ENCODE measurements at places on chromosomes 13 and 19. TPM values are rescaled to one million over a fixed set of nuclear protein-coding genes. Genes with fewer than 3 reads are reported as not detected.

GRCh38 chr13:40432018-40432978 is 234.1 kb downstream of the FOXO1 start:
- no peak for DNase-seq

DNA sequence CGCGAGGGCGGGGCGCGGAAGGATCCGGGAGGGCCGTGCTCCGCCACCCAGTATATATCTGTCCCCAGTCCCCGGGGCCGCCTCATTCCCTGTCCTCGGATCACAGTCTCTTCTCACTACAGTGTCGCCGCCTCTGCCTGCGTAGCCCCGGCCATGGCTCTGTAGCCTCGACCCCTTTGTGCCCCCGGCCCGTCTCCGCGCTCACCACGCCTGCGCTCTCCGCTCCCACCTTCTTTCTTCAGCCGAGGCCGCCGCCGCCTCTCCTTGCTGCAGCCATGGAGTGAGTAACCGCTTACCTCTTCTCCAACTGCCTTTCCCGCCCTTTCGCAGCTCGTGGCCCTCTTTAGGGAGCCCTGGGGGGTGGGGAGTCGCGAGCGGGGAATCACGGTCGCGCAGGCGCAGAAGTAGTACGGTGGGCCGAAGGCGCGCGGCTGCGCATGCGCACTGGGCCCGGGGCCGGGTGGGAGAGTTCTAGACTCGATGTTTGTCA is at the start of the genes ATF5 and NUP62:
TSS of gene ATF5 (plus strand) at position 85 of the 490 bp plus-strand sequence. CDS start 1,646 bp downstream, outside the sequence.
TSS of gene NUP62 (minus strand) at position 384 of the 490 bp plus-strand sequence. CDS start 19,697 bp downstream, outside the sequence.
- no peak for DNase-seq

DNA sequence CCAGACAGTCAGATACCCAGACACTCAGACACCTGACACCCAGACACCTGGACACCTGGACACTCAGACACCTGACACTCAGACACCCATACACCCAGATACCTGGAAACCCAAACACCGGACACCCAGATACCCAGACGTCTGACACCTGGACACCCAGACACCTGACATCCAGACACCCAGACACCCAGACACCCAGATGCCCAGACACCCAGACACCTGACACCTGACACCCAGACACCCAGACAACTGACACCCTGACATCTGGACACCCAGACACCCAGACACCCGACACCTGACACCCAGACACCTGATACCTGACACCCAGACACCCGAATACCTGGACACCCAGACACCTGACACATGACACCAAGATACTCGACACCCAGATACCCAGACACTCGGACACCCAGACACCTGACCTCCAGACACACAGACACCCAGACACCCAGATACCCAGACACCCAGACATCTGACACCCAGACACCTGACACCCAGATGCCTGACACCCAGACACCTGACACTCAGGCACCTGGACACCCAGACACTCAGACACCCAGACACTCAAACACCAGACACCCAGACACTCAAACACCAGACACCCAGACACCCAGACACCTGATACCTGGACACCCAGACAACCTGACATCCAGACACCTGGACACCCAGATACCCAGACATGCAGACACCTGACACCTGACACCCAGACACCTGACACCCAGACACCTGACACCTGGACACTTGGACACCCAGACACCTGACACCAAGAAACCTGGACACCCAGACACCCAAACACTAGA is 19.1 kb downstream of the C19orf12 start:
- DNase-seq, result no peak

GRCh38 chr13:60788156-60788829 is 391.3 kb downstream of the TDRD3 start:
- no peak for DNase-seq

GRCh38 chr19:4602173-4602788 is 37.0 kb upstream of the TNFAIP8L1 start:
- DNase-seq, result no peak

GRCh38 chr19:43464134-43464775 is 1.2 kb downstream of the LYPD3 start:
- DNase-seq, result no peak

DNA sequence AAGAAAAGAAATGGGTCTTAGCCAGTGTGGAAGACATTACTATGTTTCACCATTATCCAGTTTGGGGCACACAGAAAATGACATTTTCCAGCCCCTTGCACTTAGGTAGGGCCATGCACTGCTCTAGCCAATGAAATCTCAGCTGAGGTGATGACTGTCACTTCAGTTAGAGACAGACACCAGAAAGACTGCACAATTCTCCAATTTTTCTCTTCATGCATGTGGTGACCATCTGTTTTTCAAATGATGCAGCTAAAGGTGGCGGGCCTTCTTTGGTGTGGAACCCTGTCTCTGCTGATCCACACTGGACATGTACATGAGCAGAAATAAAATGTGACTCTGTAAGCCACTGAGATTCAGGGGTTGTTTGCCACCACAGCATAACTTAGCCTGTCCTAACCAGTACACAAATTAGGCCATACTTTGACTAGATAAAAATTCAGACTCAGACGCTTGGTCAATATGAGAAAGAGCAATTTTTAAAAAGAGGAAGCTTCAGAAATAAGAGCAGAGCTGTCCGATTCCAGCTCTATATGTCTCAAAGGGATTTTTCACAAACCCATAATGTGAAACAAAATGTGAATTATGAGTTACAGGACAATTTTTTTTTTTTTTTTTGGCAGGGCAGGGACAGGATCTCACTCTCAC is 6.7 kb downstream of the ZNF565 start:
- DNase-seq, result no peak

- peak; percentile 79 for DNase-seq
Observed at GRCh38 chr19:13843104-13843921, 33.6 kb upstream of the NANOS3 start.

Gene CGB3
- total RNA-seq, result not detected

Gene LILRB2
- total RNA-seq, result not detected

Gene LYPD5
- total RNA-seq, result 3.1 TPM

Gene SYNE4
- total RNA-seq, result 0.48 TPM

Gene MCEMP1
- total RNA-seq, result 0.96 TPM

Data from umbilical cord (tissue), 2 donors.